ENCODE measurements at places on chromosomes 13 and 19. TPM values are rescaled to one million over a fixed set of nuclear protein-coding genes. Genes with fewer than 3 reads are reported as not detected.

DNA sequence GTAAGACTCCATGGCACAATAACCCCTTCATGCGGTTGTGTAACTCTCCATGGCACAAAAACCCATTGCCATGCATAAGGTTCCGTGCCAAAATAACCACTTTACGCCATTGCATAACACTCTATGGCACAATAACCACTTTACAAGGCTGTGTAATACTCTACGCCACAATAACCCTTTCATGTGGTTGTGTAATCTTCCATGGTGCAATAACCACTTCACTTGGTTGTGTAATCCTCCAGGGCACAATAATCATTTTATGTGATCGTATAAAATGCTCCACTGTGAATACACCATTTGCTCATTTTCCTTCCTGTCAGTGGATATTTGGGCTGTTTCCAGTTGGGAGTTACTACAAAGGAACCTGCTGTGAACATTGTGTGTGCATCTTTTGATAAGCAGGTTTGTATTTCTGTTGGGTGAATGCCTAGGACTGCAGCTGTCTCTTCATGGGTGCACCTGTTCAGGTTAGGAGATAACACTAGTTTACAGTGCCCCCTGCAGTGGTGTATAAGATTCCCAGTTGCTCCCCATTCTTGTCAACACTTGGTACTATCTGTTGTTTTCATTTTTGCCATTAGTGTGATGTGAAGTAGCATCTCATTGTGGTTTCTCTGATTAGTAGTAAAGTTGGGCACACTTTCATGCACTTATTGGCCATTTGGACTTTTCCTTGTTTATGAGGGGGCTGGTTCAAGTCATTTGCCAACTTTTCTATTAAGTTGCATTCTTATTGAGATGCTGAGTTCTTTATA, 21.1 kb upstream of the ZSCAN18 start:
- H3K27ac ChIP-seq = no peak overlapping the region
- no peaks in the 10 kb centered on the region for H3K4me1 ChIP-seq
- DNase-seq = no peak
- no peaks in the 10 kb centered on the region for H3K36me3 ChIP-seq

CCDC8 gene
- total RNA-seq = not detected

- no peak for DNase-seq
- no peak overlapping the region for H3K27ac ChIP-seq
- H3K36me3 ChIP-seq = no peaks in the 10 kb centered on the region
- no peaks in the 10 kb centered on the region for H3K4me1 ChIP-seq
Measured at GRCh38 chr13:79548902-79549301, 67.9 kb downstream of the NDFIP2 start.

- H3K4me3 ChIP-seq = no peak overlapping the region
- no peaks in the 10 kb centered on the region for H3K27me3 ChIP-seq
- H3K27ac ChIP-seq = no peak overlapping the region
- DNase-seq = no peak
Measured at GRCh38 chr13:100892981-100893380, 218.4 kb upstream of the TMTC4 start.

OR10H1 gene
- 0.07 TPM for total RNA-seq

TMPRSS9 gene
- not detected for total RNA-seq

SLC25A41 gene
- total RNA-seq = not detected

EDNRB gene
- not detected for total RNA-seq

- H3K27me3 ChIP-seq = peaks cover 5% of the 10 kb centered on the region
- H3K4me3 ChIP-seq = no peak overlapping the region
- DNase-seq = no peak
- H3K27ac ChIP-seq = no peak overlapping the region
- H3K36me3 ChIP-seq = no peaks in the 10 kb centered on the region
Measured at GRCh38 chr13:46951516-46951915, 54.7 kb upstream of the HTR2A start.

GRCh38 chr19:2110822-2111221, 14.1 kb downstream of the IZUMO4 start:
- no peak overlapping the region for H3K27ac ChIP-seq
- H3K36me3 ChIP-seq = peaks cover 13% of the 10 kb centered on the region
- no peaks in the 10 kb centered on the region for H3K27me3 ChIP-seq
- H3K4me1 ChIP-seq = peaks cover 12% of the 10 kb centered on the region
- H3K4me3 ChIP-seq = no peak overlapping the region
- no peak for DNase-seq

- H3K4me3 ChIP-seq = no peak overlapping the region
- H3K27me3 ChIP-seq = no peaks in the 10 kb centered on the region
- H3K36me3 ChIP-seq = no peaks in the 10 kb centered on the region
- no peaks in the 10 kb centered on the region for H3K4me1 ChIP-seq
- no peak for DNase-seq
Measured at GRCh38 chr13:58397596-58398387, 766.2 kb downstream of the PCDH17 start.

DNA sequence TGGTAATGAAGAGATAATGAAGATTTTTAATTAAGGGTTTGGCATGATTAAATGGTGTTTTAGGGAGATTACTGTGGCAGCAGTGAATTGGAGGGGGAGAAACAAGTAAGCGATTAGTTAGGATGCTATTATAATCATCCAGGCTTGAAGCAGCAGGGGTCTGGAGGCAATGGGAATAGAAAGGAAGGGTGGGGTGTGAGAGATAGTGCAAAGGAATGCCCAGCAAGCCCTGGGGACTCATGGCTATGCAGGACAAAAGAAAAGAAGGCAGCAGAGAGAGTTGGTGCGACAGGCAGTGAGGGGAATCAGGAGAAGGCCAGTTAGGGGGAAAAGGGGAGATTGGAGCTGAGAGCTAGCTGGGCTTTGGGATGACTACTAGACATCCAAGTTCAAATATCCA, 34.5 kb downstream of the SOX21 start:
- no peak overlapping the region for H3K27ac ChIP-seq
- peaks cover 6% of the 10 kb centered on the region for H3K36me3 ChIP-seq
- peaks cover 63% of the 10 kb centered on the region for H3K27me3 ChIP-seq
- H3K4me3 ChIP-seq = no peak overlapping the region
- H3K4me1 ChIP-seq = no peaks in the 10 kb centered on the region
- no peak for DNase-seq

DNA sequence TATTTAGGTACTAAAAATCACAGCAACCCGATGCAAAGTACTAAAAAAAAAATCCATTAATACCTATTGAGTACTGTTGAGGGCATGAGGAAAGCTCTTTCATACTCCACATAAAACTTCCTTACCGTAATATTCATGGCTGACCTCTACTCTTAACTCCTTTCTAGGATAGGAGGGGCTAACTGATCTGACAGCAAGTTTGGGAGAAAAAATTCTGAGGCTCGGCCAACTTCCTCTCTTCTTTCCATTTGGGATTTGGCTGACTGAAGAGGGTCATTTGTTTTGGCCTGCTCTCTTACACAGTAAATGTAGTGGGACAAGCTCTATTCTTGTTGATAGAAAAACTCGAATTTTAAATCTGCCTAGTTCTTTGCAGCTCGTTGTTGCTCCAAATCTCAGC, 9.4 kb upstream of the USPL1 start:
- no peaks in the 10 kb centered on the region for H3K36me3 ChIP-seq
- no peak for DNase-seq
- H3K27ac ChIP-seq = peak overlapping the region; percentile 93

DNA sequence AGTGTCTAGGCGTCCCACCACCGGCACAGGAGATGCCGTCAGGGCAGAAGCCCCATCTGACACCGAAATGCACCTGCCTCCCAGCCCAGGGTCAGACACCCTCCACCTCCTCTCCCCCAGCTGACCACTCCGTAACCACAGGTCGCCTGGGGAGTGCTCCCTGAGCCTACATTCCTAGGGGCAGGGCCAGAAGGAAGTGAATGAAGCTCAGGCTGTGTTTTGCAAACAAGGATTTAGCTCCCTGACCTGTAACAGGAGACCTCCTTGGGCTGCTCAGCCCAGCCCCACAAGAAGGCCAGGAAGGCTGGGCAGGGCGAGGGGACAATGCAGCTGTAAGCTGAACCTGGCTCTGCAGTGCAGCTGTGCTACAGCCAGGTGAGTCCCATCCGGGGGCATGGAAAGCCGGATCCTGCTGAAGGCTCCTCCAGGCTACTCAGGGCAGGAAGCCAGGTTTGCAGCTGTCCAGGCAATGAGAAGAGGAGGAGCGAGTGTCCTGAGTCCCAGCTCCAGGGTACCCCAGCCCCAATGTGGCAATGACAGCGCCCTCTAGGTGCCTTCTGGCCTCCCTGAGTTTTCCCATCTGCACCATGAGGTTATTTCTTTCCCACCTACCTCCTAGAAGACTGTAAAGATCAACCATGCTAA, 42.1 kb downstream of the RHPN2 start:
- no peak overlapping the region for H3K27ac ChIP-seq
- no peak overlapping the region for H3K4me3 ChIP-seq
- no peaks in the 10 kb centered on the region for H3K4me1 ChIP-seq
- H3K36me3 ChIP-seq = peaks cover 2% of the 10 kb centered on the region

DNA sequence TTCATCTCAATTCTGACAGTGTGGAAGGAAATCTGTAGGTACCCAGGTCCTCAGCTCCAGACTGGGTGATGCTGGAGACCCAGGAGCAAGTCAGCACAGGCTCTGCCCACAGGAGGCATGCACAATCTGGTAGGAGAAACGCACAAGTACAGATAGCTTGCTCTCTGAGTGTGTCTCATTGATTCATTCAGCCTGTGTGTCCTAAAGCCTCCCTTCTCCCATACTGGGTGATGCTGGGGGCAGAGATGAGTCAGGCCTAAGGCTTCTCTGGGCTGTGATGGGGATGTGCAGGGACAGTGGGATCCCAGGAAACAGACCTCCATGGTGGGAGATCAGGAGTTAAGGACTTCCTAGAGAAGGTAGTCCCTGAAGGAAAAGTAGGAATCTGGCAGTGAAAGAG, 6.8 kb downstream of the ZNF526 start:
- peak overlapping the region; percentile 49 for H3K27ac ChIP-seq
- H3K27me3 ChIP-seq = no peaks in the 10 kb centered on the region
- peaks cover 17% of the 10 kb centered on the region for H3K4me1 ChIP-seq

CFAP97D2 gene
- not detected for total RNA-seq

- no peak for DNase-seq
- no peak overlapping the region for H3K27ac ChIP-seq
- H3K27me3 ChIP-seq = peaks cover 6% of the 10 kb centered on the region
- no peaks in the 10 kb centered on the region for H3K4me1 ChIP-seq
- H3K4me3 ChIP-seq = no peak overlapping the region
Measured at GRCh38 chr19:16978839-16979802, 47.5 kb downstream of the CPAMD8 start.

FXYD7 gene
- total RNA-seq = 17.1 TPM

DNA sequence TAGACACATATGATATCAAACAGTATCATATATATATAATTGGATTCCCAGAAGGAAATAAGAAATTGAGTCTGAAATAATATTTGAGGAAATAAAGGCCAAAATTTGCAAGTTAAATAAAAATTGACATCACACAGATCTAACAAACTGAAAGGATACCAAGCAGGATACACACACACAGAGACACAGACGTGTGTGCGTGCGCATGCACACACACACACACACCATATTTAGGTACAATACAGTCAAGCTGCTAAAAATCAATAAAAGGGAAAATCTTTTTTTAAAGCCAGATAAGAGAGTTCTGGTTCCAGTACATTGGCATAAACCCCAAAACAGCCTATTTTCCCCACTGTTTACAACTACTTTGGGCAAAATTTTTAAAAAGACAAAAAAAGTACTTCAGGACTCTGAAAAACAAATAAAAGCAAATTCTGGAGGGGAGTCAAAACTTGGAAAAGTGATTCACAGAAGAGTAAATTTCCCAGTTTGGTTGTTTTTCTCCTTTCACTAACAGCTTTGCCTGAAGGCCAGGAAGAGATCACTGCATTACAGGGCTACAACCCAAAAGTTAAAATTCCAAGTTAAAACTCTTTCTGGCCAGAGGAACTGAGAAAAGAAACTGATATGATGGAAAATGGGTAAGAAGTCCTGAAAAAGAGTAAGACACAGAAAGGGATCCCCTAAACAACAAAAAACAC, 16.2 kb downstream of the MYCBP2 start:
- no peaks in the 10 kb centered on the region for H3K27me3 ChIP-seq
- H3K27ac ChIP-seq = peak overlapping the region; percentile 67
- DNase-seq = no peak
- peaks cover 2% of the 10 kb centered on the region for H3K36me3 ChIP-seq

DNA sequence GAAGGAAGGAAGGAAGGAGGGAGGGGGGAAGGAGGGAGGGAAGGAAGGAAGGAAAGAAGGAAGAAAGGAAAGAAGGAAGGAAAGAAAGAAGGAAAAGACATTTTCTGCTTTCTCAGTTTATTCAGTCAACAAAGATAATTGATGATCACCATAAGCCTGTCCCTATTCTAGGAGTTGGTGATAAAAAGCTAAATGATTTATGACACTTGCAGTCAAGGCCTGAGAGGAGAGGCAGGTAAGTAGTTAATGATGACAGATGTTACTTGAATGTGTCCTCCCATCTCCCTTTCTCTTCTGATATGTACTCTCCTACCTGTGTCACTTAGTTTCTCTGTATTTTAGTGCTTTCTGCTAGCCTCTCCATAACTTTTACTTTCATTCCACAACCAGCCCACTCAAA, 141.3 kb downstream of the SLITRK6 start:
- H3K4me1 ChIP-seq = no peaks in the 10 kb centered on the region
- H3K36me3 ChIP-seq = no peaks in the 10 kb centered on the region
- no peak overlapping the region for H3K27ac ChIP-seq

MAP4K1 gene
- 351 TPM for total RNA-seq

DNA sequence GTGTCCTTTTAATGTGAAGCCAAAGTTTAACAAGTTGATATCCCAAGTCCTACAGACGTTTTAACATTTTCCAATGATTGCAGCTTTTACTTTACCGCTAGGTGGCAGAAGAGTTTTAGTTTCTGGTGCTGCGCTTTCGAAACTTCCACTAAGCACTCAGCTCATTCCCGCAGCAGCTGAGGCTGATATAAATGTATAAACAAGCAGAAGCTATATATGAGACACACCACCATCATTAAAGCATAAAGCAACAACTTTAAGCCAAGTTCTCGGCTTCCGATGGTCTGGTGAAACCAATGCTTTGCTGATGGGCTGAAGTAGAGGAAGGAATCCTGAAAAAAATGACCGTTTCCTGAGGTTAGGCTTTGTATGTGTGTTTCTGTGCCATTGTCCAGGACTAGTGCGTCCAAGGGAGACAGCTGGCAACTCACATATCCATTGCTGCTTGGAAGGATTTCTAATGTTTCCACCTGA, 753.9 kb downstream of the OLFM4 start:
- no peak for DNase-seq
- H3K4me1 ChIP-seq = no peaks in the 10 kb centered on the region
- H3K36me3 ChIP-seq = no peaks in the 10 kb centered on the region
- H3K27me3 ChIP-seq = no peaks in the 10 kb centered on the region

GRCh38 chr13:49499889-49500660, 4.3 kb downstream of the PHF11 start:
- DNase-seq = no peak
- peak overlapping the region; percentile 93 for H3K27ac ChIP-seq
- H3K4me1 ChIP-seq = peaks cover 57% of the 10 kb centered on the region
- peaks cover 6% of the 10 kb centered on the region for H3K36me3 ChIP-seq

ZNF837 gene
- total RNA-seq = 1.2 TPM

DNA sequence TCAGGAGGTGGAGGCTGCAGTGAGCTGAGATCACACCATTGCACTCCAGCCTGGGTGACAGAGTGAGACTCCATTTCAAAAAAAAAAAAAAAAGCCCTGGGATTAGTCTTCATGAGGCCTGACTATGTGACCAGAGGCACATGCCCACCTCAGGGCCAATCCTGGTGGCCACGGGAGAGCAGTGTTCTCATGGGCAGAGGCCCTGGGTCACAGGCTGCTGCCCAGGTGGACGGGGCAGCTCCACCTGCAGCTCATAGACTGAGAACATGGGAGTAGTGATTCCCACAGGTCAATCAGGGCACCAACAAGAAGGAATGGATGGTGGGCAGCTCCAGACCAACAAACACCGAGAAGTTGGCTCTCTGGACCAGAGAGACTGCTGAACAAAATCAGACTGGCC, 26.1 kb upstream of the PEPD start:
- no peaks in the 10 kb centered on the region for H3K36me3 ChIP-seq
- DNase-seq = no peak
- no peak overlapping the region for H3K27ac ChIP-seq
- no peak overlapping the region for H3K4me3 ChIP-seq
- H3K27me3 ChIP-seq = peaks cover 34% of the 10 kb centered on the region
